AG08395 (cell line): ENCODE measurements at places on chromosomes 6 and 20.

DNA sequence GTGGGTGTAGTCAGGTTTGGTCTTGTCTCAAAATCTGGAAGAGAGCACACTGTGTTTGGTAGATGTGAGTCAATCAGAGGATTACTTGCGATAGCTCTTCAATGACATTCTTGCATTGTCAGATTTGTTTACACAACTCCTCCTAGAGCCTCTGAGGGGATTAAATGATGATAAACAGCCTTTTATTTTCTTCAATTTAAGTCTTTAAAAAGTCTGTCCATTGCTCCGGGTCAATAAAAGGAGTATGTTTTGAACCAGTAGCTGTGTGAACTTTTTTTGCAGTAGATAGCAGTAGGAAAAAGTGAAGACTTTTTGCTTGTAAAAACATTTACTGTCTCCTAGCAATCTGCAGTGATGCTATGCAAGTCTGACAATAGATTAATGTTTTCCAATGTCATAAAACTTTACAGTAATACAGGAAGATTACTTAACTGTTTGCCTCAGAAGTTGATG is 49.9 kb downstream of the GJA1 start:
- DNase-seq, result no peak

- DNase-seq, result no peak
Observed at GRCh38 chr20:51696304-51697071, 71.7 kb downstream of the ATP9A start.

DNA sequence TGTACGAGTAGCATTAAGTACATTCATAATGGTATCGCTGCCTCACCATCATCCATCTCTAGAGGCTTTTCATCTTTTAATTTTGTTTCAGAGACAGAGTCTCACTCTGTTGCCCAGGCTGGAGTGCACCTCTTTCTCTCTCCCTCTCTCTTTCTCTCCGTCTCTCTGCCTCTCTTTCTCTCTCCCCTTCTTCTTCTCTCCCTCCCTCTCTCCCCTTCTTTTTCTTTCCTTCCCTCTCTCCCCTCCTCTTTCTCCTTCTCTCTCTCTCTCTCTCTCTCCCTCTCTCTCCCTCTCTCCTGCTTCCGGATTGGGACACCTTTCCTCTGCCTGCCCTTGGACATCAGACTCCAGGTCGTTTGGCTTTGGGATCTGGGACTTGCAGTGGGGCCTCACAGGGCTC is 17.6 kb upstream of the TAF4 start:
- no peak for DNase-seq

DNA sequence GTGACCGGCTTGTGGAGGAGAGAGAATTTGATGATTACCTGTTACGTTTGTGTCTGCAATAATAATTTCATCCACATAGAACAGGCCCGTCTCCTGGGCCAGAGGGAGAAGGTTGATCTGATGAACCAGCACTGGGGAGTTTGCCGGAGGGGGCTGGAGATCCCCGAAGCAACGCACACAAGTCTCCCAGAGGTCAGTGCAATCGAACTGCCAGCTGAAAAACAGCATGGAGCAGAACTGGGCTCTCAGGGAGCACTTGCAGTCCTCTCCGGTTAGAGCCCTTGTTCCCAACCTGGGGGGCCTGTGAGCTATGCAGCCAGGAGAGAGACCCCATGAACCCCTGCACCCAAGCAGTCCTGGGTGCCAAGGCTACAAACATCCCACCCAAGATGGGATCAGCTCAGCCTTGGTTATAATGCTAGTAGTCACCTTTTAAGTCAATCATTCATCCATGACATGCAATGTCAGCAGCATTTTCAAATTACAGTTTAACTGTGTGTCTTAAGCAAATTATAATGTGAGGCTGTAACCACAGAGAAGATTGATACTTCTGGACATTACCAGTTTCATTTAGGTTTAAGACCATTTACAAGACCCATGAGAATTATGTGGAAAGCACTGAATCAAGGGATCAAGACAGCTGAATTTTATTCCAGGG is 34.2 kb downstream of the PKHD1 start:
- no peak for DNase-seq

DNA sequence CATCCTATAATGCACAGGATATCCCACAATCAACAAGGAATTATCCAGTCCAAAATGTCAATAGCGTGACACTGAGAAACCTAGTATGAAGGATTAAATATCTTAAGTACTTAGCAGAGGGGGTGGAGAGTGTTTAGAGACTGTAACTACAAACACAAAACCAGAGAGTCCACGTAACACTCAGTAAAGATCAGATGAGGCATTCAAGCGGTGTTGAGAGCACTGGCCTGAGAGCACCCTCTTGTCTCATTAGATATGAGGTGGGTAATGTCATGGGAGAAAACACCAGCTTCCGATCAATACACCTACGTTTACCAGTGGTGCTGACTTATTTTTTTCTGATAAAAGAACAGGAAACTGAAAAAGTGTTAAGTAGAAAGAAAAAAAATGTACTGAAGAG is 2.3 kb downstream of the FAM184A start:
- no peak for DNase-seq
